ENCODE measurements at places on chromosomes 6 and 20.

- no peak for DNase-seq
Measured at GRCh38 chr6:12298017-12298978, 8.1 kb downstream of the EDN1 start.

DNA sequence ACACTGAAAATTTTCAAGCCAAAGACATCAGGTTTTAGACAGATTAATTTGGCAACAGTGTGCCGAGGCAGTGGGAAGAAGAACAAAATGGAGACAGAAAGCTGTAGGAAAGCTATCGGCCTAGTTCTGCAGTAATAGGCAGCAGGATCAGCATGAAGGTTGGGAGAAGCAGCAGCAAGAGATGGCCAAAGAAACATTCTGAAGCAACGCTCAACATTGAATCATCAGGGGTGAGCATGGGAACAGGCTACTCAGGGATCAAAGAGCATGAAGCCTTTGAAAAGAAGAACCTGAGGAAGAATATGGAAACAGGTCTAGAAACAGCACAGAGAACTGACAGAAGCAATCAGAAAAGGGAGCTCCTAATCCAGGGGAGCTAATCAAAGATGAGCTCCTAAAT, 7.1 kb upstream of the DST start:
- DNase-seq = no peak

GRCh38 chr20:44690781-44691423, 24.3 kb upstream of the CCN5 start:
- DNase-seq = no peak

DNA sequence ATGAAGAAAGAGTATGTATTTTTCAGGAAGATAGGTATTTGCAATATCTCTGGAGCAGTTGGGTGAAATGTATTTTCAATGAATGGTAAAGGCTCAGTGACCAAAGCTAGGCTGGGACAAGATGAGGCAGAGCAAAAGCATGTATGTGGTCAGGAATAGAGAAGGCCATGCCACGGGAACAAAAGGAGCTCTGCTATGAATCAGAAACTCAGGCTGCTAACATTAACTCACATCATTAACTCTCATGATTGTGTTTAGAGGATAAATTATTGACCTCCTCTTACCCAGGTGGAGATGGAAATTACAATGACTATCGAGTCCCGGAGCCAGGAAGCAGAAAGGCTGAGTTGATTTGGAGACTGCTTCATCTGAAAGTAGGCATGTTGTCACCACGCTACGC, 220.2 kb downstream of the FUT9 start:
- no peak for DNase-seq

- DNase-seq = peak; percentile 35
Measured at GRCh38 chr20:34271956-34272355, 30.7 kb downstream of the ASIP start.

- peak; percentile 95 for DNase-seq
Measured at GRCh38 chr6:90369024-90369519, 72.4 kb upstream of the BACH2 start.

GRCh38 chr20:37278966-37279590, 10.4 kb upstream of the MANBAL start:
- DNase-seq = no peak

DNA sequence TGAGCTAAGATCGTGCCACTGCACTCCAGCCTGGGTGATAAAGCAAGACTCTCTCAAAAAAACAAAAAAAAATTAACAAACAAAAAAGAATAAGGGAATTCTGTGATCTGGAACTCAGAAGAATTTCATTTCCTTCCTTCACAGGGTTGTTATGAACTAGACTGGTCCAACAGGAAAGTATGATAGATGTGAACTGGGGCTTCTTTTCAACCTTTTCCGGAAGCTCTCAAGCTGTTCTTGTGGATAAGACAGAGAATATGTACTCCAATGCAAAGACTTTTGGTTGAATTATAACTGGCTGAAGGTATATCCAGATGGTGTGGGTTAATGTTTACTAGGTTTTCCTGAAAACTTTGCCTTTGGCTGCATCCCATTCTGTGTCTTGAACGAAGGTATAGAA, 5.3 kb downstream of the RNF8 start:
- no peak for DNase-seq

DNA sequence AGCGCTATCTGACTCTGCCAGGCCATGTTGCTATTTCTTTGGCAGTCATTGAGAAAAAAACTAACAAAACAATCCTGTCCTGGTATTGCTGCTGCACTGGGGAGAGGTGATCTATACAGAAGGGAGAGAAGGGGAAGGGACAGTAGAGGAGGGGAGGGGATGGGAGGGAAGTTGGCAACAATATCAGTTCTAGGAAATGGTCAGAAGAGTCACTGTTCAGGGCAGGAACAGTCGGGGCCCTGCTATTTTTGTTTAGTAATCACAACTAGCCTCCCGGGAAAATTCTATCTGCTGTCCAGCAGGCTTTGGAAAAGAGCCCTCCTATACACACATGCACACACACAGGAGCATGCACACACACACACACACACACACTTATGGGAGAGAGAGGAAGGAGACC, 142.3 kb upstream of the CARMIL1 start:
- no peak for DNase-seq

- DNase-seq = peak; percentile 50
Measured at GRCh38 chr6:110682460-110682853, 132.8 kb downstream of the CDK19 start.

DNA sequence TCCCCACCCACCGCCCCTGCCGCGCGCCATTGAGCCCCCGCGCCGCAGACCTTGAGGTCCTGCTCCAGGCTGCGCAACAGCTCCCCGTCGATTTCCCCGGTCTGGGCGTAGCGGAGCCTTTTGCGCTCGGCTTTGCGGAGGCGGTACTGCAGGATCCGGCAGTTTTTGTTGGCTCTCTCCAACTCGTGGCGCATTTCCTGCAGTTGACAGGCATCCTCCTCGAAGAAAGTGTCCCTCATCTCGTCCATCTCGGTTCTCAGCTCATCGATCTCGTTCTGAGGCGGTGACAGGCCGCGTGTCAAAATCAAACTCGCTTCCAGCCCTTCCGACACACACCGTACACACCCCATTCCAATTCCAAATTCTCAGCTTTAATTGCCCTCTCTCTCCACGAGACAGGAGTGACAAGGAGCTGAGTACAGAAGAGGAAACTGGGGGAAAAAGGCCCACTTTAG, 4.3 kb downstream of the MTCL3 start:
- DNase-seq = no peak

DNA sequence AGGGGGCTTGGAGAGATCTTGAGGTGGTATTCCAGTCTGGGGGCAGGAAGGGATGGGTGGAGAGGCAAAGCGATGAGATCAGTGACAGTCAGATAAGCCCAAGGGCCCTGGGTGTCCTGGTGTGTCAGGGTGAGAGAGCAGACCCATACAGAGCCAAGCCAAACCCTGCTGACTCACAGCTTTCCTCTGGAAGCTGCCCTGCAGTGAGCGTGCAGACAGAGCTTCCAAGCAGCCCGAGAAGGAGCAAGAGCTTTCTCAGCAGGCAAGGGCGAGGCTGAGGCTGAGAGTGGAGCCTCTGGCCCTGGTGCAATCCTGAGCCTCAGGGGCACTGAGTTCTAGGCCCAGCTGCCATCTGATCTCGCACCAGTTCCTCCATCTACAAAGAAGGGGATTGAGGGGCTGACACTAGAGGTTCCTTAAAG, 91.1 kb upstream of the HIVEP1 start:
- DNase-seq = peak; percentile 68

GRCh38 chr6:10526156-10526555, 5.0 kb downstream of the GCNT2 start:
- DNase-seq = no peak

GRCh38 chr6:25615471-25615870, 36.5 kb upstream of the SCGN start:
- DNase-seq = no peak

- DNase-seq = no peak
Measured at GRCh38 chr6:71533939-71534379, 245.3 kb downstream of the OGFRL1 start.

GRCh38 chr6:12060780-12061609, 48.9 kb downstream of the HIVEP1 start:
- no peak for DNase-seq

- DNase-seq = no peak
Measured at GRCh38 chr6:168129292-168130167, 50.5 kb upstream of the FRMD1 start.

DNA sequence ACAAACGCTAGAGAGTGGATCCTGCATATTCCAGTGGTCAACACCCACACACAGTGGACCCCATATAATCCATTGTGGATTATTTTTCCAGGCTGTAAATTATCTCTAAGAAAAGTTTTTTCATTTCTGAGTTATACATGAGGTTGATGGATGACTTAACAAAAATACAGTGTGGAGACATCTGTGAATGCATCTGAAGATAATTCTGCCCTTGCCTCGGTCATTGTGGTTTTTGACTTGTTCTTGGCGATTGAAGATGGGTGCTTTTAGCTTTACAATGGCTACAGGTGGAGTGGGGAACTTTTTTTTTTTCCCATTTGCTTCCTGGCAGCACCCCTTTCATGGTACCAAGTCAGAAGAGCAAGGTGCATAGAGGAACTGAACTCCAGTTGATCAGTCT, 242.7 kb downstream of the MYLK4 start:
- no peak for DNase-seq

- DNase-seq = no peak
Measured at GRCh38 chr20:50052550-50053361, 60.2 kb downstream of the UBE2V1 start.

GRCh38 chr20:20603339-20603990, 109.0 kb downstream of the RALGAPA2 start:
- DNase-seq = no peak

DNA sequence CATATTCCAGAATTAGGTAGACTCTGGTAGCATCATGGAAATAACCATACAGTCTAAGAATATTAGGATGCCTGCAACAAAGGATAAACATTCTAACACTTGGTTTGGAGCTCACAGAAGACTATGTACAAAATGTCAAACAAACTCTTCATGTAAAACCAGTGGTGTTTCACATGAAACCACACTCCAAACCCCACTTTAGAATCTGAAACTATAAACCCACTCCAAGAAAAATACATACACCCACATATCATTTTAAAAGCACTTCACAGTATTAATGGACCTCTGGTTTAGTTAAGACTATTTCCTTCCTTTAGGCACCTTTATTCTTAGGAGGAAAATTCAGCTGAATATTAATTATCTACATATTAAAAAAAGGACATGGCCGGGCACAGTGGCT, 10.5 kb downstream of the AURKA start:
- DNase-seq = no peak

- DNase-seq = no peak
Measured at GRCh38 chr6:51600514-51600913, 486.9 kb downstream of the PKHD1 start.

- DNase-seq = no peak
Measured at GRCh38 chr6:170160031-170160627, 130.7 kb downstream of the DLL1 start.

- no peak for DNase-seq
Measured at GRCh38 chr20:23086056-23086566, at the start of gene CD93. Gene CD93 (minus strand): TSS chr20:23086324. CDS start chr20:23086192, 132 bp downstream.

DNA sequence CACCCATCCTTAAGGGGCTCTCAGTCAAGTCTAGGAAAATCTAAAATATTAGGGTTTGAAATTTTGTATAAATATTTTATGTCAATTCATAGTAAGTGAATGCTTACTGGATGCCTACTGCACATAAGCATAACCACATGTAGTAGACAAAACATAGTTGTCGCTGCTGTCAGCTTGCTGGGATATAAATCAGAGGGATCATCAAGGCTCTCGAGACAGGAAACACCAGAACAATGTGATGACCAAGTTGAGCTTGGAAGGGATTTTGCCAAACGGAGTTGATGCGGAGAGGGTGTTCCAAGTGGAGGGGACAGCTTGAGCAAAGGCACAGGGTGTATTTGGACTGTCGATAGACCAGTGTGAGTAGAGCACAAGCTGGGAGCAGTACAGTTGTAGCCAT, 105.8 kb upstream of the SUPT3H start:
- DNase-seq = no peak

DNA sequence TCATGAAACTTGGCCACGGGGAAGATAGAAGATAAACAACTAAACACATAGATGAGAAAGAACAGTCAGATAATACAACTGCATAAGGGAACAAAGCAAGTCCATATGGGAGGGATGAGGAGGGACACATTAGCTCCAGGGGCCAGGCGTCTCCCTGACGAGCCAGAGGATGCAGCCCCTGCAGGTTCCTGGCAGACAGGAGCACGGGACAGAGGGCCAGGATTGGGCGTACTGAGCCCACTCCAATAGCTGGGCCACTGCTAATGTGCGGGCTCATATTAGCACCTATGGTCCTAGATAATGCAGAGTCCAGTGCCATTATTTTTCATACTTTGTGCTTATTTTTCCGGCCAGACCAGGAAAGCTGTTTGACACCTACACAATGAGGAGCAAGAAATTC, 182.9 kb downstream of the ANKRD60 start:
- DNase-seq = no peak

DNA sequence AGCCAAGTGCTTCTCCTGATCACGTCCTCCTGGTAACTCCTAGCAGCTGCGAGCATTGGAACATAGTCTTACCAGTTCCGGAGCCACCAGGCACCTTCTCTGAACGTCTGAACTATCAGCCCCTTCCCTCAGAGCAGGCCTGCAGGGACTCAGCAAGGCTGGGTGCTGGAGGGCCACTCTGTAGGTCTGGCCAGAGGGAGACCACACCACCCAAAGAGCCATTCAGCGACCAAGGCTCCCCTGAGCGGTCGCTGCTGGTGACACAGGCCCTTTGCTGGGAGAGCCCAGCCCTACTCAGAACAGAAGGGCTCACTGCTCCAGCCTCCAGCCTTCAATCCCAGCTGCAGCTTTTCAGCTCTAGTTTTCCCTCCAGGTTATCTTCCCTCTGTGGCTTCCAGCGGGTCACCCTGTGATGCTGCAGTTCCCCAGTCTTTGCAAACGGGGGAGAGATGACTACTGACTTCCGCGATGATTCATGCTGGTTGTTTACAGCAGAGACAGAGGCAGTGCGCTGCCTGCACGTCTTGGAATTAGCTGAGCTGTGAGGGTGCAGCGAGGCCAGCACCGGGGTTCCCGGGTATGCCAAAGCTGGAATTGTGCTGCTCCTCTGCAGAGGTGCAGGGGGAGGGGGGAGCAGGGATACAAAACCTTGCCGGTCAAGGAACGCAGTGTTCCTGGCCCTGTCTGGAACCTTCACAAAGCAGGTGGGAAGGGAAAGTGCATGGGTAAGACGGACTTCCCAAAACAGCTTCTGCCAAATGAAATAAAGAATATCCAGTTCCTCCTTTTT, 161.4 kb downstream of the LY86 start:
- no peak for DNase-seq

GRCh38 chr6:161422710-161423680, 149.1 kb upstream of the AGPAT4 start:
- DNase-seq = no peak

- DNase-seq = no peak
Measured at GRCh38 chr20:33789858-33790182, 21.3 kb upstream of the CHMP4B start.

DNA sequence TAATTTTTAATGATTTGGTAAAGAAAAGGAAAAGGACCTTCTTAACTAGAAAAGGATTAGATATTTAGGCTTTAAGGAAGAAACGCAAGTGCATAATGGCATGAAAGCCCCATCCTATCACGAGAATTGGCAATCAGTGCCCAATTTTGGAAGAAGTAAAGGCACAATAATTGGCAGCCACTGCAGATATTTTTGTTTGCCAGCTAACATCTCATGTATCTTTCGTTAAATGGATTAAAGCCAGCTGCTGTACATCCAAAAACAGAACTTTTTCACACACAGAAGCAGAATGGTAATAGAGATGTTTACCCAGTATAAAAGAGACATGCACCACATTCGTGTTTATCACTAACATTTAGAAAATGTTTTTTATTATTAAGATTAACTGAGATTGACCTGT, 180.3 kb downstream of the C6orf118 start:
- no peak for DNase-seq

- no peak for DNase-seq
Measured at GRCh38 chr6:53692172-53692571, 26.6 kb upstream of the KLHL31 start.
